ENCODE measurements at places on chromosomes 1 and 21.

DNA sequence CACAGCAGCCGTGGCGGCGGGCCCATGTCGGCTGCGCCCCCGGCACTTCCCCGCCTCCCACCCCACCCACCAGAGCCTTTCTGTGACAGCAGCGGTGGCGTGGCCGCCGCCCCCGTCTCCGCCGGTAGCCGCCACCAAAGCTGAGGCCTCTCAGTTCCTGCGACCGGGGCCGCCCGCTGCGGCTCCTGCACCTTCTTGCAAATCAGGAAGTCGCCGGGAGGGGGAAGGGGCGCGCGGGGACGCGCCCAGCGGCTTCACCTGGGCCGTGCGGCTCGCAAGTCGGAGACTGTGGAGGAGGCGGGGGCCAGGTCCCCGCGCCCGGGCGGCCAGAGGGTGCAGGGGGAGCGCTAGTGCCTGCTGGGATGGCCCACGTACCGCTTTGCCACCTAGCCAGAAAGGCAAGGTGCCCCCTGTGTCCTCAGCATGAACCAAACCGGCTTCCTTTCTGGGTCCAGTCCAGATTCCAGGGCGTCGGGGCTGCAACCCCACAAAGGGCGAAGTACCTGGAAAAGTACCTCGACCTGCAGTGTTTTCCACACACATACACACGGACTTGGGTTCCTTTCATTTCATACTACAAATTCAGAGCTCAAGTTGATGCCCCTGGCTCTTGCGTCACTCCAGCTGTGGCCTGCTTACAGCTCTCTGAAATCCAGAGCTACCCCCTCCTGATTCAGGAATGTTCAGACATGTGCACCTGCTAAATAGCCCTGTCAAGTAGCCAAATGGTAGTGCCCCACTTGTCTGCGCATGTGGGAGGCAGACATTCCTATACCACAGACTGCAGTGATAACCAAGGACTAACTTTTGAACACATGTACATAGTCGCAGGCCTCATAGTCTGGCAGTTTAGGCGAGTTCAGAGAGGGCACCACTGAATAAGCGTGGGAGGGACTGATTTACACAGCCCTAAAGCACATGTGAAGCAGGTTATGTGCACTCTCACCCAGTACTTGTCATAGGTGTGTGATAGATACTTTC, at the start of gene DENND1B:
Gene DENND1B, minus strand, starts transcription at position 199 of the 981 bp plus-strand sequence. CDS start 325 bp downstream, outside the sequence.
- DNase-seq: peak; percentile 40

DNA sequence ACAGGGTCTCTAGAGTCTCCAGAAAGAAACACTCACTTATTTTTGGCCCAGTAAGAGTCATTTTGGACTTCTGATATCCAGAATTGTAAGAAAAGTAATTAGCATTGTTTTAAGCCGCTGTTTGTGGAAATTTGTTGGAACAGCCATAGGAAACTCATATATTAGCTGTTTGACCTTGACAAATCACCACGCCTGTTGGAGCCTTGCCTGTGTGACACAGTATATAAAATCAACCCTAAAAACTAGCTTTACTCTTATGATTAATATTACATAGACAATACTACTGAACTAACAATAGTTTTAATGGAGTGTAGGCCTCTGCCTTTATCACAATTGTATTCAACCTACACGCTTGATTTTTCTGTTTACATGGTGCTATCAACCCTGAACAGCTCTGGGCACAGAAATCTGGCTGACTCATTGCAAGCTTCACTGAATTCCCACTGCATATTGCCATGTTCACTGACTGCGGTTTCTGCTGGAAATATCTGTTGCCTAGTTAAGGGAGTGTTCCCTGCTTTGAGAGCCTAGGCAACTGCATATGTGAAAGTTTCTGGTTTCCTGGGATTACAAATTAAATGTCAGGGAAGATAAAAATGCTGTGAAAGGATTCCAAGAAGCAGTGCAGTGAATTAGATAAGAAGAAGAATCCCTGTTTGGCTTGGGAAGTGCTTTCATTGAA, 419.5 kb upstream of the DEPDC1 start:
- peak; percentile 56 for DNase-seq

GRCh38 chr1:211469113-211469512, 22.8 kb downstream of the RD3 start:
- no peak for DNase-seq

DNA sequence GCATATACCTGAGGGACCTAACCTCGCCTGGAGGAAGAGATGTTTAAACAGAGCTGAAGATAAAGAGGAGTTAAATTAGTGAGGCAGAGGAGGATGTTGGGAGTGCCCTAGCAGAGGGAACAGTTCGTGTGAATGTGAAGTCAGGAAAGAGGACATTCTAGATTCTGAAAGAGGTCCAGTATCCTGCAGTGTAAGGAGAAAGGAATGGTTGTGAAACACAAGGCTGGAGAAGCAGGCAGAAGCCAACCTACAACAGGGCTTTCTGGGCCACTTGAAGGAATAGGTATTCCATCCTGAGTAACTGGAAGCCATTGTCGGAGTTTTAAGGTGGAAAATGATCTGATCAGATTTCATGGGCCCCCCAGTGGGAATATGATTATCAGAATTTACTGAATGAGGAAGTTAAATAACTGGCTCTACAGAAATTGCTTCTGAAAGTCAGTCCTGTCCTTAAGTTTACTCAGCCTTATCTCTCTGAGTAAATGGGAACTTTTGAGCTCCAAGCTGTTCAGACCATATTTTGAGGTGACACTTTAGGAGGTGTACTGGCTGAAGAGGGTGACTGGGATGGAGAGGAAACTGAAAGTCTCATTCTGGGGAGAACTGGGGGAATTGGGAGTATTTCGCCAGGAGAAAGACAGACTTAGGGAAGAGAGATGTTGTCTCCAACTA, 24.4 kb upstream of the FAAH start:
- no peak for DNase-seq

DNA sequence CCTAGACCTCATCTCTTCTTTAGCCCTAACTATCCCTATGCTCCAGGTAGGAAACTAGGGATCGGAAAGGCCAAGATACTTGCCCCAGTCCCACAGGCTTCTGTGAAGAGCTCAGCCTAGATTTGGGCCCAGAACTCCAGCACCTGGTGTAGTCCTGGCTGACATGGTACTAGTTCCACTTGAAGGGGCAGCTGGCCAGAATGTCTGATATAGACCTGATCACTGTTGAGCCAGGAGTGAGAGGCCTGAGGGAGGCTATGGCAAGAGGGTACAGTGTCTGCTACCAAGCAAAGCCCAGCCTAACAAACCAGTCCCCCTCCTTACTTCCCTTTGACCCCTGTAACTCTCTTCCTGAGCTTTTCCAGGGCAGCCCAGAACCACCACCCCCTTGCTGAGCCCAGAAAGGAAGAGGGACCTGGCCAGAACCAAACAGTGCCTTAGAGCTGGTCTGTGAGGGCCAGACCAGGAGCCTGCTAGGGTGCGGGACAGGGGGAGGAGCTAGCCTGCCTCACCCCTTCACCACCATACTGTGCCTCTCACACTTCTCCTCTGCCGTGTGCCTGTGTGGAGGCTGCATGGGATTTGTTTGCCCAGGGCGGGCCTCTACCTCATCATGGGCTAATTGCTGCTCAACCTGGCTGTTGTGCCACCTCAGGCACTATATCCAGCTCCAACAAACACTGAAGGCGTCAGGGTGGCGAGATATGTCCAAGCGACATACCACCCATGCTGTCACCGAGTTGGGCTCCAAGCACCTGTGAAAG, 10.9 kb downstream of the POMGNT1 start:
- peak; percentile 98 for DNase-seq

- DNase-seq: peak; percentile 66
These were observed 310.6 kb downstream of the DISC1 start for GRCh38 chr1:231936983-231937775.

DNA sequence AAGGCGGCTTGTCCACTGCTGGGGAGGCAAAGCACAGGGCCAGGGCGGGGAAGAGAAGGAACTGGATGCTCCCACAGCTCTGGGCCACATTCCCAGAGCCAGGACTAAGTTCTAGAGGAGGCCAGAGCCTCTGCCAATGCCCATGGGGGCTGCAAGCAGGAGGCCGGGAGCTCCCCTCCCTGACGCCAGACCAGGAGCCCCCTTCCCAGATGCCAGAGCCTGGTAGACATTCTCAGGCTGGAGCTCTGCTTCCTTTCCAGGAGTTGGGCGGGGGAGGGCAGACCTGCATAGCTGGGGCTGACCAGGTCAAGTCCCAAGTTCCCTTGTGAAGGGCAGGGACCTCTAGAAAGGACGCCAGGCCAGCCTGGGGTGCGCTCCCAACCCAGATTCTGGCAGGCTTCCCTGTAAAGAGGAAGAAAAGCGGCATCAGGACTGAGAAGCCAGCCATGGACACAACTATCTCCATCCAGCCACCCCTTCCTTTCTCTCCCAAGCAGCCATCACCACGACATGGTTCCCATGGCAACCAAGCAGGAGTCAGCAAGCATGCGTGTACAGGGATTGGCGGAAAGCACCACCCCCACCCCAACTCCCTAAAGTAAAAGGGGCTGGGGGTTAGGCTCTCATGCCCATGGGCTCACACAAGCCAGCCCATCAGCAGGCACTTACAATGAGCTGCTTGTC, 13.4 kb downstream of the KIF21B start:
- no peak for DNase-seq

DNA sequence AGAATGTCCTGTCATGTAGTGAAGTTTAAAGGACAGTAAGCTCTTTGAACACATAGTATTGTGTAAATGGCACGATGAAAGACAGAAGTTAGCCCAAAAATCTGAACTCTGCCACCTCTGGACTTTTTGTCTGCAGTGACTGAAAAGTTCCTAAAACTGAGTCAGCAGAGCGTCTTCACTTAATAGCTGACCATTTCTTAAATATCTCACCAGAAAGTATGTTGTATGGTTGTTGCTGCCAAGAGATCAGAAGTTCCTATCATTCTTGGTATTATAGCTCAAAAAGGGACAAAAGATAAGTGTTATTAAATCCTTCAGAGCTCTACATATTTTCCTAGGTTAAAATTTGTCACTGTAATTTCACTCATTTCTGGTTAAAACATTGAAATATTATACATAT, 1003.0 kb downstream of the TTLL7 start:
- DNase-seq: no peak

DNA sequence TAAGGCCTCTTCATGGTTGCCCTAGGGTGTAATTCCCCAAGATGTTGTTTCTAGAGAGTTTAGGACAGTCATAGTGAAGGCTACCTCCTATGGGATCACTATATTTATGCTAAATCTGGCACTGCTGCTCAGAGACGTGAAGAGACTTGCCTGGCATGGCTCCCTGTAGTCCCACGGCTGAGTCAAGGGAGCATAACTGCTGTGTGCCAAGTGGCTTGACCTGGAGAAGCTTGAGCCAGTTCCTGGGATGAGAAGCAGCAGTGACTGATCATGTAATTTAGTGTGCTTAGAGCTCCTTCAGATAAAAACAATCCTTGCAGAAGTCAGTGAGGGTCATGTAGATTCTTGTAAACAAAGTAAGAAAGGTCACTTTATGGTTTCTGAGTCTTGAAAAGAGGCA, 68.9 kb upstream of the TSPAN2 start:
- DNase-seq: no peak

DNA sequence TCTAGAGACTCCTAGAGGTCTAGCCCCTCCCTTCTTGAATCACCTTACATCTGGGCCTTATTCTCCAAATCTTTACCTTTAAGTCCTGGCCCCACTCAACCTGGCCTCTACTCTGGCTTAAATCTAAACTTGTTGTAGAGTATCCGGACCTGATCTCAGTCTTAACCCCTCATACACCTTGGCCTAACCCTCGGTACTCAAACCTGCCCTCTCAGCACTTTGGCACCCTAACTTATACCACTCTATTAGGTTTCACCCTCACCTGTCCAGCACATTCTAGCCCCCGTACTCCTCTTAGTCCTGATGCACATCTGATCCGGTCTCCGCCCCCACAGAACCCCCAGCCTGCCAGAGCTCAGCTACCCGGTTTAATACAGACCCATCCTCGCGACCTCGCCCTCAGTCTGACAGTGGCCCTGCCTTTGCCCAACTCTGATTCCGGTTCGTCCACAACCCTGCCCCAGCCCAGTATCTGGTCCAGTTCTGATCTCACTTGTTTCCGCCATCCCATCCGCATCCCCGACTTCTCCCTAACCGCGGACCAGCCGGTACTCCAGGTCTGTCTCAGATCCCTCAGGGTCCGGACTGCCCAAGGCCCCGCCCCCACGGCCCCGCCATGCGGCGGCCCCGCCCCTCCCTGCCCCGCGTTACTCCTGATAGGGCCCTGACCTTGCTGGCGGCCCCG, 1.5 kb downstream of the TRIM62 start:
- DNase-seq: no peak

DNA sequence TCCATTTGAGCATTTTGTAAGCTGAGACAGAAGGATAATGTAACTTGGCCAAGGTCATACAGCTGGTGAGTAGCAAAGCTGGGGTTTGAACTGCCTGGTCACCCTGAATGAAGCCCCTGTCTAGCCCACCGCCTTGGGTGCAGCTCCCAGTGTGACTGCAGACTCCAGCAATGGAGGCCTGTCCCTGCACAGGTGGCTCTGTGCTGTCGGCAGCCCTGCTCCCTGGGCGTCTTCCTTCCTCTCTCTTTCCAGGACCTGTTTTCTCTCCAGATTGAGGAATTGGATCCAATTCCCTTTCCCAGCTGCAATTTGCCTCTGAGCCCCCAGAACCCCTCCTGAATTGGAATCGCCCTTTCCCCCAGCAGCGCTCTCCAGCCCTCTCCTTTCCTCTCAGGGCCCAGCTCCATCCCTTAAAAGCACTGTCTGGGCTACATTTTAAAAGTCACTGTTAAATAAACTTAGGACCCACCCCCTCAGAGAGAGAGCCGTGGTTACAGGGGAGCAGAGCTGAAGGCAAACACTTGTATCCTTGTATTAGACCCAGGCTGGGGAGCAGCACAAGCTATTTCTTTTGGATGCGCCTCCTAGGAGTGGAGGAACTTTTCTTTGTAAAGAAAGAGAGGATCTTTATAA, 161.4 kb upstream of the LMO4 start:
- no peak for DNase-seq

DNA sequence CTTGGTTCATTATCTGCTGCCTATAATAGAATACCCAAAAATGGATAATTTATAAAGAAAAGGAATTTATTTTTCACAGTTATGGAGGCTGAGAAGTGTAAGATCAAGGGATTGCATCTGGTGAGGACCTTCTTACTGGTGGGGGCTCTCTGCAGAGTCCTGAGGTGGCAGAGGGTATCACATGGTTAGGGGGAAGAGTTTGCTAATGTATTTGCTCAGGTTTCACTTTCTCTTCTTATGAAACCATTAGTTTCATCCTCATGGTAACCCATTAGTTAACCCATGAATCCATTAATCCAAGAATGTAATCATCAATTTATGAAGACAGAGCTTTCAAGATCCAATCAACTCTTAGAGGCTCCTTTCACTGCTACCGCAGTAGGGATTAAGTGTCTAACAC, 120.6 kb downstream of the DNM3 start:
- no peak for DNase-seq

- DNase-seq: no peak
These were observed 690.5 kb downstream of the BRINP3 start for GRCh38 chr1:189787201-189787600.

- no peak for DNase-seq
These were observed 18.7 kb downstream of the CYYR1 start for GRCh38 chr21:26554365-26554764.

DNA sequence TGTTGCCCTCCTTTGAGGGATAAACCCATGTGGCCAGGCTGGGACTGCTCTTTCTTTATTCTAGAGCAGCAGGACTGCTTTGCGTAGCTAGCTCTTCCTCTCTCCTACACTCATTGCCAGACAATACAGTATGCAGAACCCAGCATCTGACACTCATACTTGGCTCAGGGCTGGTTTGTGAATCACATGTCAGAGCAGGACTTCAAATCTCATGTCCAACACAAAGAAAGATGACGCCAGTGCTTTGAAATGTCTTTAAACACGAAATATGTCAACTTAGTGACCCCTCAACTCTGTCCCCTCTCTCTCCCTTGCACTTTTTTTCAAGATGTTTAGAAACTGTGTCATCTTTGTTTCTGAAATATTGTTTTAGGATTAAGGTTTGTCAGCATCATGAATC, 135.0 kb downstream of the TGFB2 start:
- DNase-seq: no peak

GRCh38 chr1:11151114-11151513, 38.0 kb upstream of the ANGPTL7 start:
- no peak for DNase-seq
